HT-29 (cell line): ENCODE measurements at places on chromosomes 12 and 14. TPM values are rescaled to one million over a fixed set of nuclear protein-coding genes. Genes with fewer than 3 reads are reported as not detected.

The CLEC1B gene
- total RNA-seq: not detected in 2 replicates

The RNF212B gene
- total RNA-seq: not detected in 2 replicates

DNA sequence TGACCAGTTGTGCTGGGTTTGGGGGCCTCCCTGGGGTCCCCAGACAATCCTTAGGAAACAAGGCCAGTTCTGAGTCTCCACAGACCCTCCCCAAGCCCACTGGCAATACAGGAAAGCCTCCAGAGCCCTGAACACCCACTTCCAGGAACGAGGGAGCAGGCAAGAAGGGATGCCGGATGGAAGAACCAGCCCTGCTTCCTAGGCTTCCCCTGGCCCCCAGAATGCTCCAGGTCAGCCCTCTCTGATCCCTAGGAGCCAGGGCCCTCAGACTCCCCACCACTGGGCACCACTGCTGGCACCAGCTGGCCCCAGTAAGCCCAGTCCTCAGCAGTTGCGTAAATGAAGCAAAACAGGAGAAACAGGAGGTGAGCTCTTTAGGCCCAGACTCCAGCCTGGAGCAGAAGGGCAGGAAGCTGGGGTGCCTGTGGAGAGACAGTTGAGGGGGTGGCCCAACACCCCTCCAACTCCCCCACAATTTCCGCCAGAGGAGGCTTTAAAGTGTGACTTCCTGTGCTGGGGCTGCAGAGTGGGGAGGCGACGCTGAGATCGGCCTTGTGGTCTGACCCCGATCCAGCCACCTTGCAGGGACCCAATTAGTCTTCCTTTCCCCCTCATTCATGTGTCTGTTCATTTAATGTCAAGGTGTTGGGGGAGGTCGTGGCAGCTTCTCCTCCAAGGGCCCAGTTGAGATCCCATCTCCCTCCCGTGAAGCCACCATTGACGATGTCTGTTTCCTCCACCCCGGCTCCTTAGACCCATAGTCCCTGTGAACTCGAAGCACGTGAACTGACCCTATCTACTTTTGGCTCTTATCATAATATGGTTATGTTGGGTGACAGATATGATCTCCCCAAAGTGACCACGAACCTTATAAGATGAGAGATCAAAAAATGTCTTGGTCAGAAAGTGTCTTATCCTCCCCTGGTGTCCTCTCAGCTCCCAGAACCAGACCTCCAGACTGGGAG is 4.7 kb downstream of the TNFRSF1A start:
- DNase-seq: no peak

DNA sequence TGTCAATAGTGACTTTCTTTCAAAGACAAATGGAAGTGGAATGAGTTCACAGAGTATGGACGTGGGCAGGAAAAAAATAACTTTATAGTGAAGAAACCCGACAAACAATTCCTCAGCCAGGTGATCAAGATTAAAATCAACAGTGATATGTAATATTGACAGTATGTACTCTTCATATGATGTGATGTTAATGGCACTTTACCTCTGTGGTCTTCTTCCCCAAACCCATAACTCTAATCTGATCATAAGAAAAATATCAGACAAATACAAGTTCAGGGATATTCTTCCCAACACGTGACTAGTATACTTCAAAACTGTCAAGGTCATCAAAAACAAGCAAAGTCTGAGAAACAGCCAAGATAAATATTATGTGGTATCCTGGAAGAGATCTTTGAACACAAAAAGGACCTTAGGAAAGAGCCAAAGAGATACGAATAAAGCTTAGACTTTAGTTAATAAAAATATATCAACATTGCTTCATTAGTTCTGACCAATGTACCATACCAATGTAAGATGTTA is 215.5 kb downstream of the PPFIA2 start:
- no peak for DNase-seq

- peak; percentile 90 for DNase-seq
Measured at GRCh38 chr12:98397323-98398105, 117.9 kb upstream of the TMPO start.
